ENCODE measurements at places on chromosomes 6 and 20.

- DNase-seq = no peak
Measured at GRCh38 chr6:130776287-130776925, 50.8 kb upstream of the SMLR1 start.

- no peak for DNase-seq
Measured at GRCh38 chr20:11221046-11221445, 547.2 kb upstream of the JAG1 start.

- DNase-seq = no peak
Measured at GRCh38 chr6:33215271-33216116, 7.2 kb downstream of the RING1 start.

DNA sequence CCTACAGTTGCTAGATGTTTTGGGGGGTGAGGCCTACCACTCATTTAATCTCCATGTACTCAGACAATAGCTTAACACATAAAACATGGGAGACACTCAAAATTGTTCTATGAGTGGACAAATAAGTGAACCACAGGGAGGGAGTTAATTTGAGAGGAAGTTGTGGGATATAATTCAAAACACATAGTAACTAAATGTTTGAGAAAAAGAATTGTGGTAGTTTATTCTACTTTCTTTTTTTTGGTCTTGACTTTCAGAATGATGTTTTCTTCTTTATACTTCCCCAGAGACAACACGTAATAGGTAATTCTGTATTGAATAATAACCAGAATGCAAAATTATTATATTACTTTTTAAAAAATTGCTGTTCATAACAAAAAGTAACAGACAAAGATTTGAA lies 453.8 kb downstream of the RFPL4B start:
- no peak for DNase-seq

GRCh38 chr20:38581013-38581412 lies at the start of gene ADIG:
Gene ADIG (plus strand): TSS chr20:38581197. CDS start chr20:38581251, 54 bp downstream.
- DNase-seq = no peak

GRCh38 chr6:136607204-136607931 lies 57.1 kb upstream of the MAP7 start:
- no peak for DNase-seq
